ENCODE measurements at places on chromosomes 11 and 22. TPM values are rescaled to one million over a fixed set of nuclear protein-coding genes. Genes with fewer than 3 reads are reported as not detected.

Gene SLC15A3
- 0.27 TPM for polyA plus RNA-seq

Gene IGLL1
- not detected for polyA plus RNA-seq

Gene GLB1L2
- polyA plus RNA-seq, result 2.6 TPM

Gene GGTLC2
- not detected for polyA plus RNA-seq

Gene GRM5
- polyA plus RNA-seq, result not detected

Gene SLC17A6
- not detected for polyA plus RNA-seq

Gene TSKU
- 33.6 TPM for polyA plus RNA-seq

Gene KRTAP5-2
- not detected for polyA plus RNA-seq

Gene TNKS1BP1
- 67.1 TPM for polyA plus RNA-seq

Gene FADS3
- 48.0 TPM for polyA plus RNA-seq

Gene MGAT3
- polyA plus RNA-seq, result 12.3 TPM

Gene FGF3
- polyA plus RNA-seq, result not detected

Gene LINC01488
- polyA plus RNA-seq, result 1.5 TPM

Gene MS4A14
- not detected for polyA plus RNA-seq

Gene MMP8
- not detected for polyA plus RNA-seq

Gene BCO2
- polyA plus RNA-seq, result 81.1 TPM

Gene SLC22A12
- polyA plus RNA-seq, result not detected

Gene OR8K5
- polyA plus RNA-seq, result not detected

Gene MYRF
- polyA plus RNA-seq, result 29.3 TPM

Gene HORMAD2
- not detected for polyA plus RNA-seq

Gene RBMXL2
- polyA plus RNA-seq, result 0.36 TPM

Gene BTG4
- polyA plus RNA-seq, result not detected

Gene NRIP3
- 0.04 TPM for polyA plus RNA-seq

Gene SYT13
- polyA plus RNA-seq, result 0.09 TPM

Gene PLA2G3
- polyA plus RNA-seq, result not detected

Gene IL18
- polyA plus RNA-seq, result not detected

Gene ROBO4
- 0.21 TPM for polyA plus RNA-seq

Gene NEU3
- 4.4 TPM for polyA plus RNA-seq

Gene CRYAB
- 91.8 TPM for polyA plus RNA-seq

Gene RASGRP2
- polyA plus RNA-seq, result 64.0 TPM

Gene MUC5B
- not detected for polyA plus RNA-seq

Gene CD3D
- polyA plus RNA-seq, result not detected

Gene ZDHHC13
- 19.2 TPM for polyA plus RNA-seq

Gene HEPACAM
- polyA plus RNA-seq, result not detected
